Nephron progenitor cell (in vitro differentiated cells): ENCODE measurements at places on chromosomes 3 and 15.

DNA sequence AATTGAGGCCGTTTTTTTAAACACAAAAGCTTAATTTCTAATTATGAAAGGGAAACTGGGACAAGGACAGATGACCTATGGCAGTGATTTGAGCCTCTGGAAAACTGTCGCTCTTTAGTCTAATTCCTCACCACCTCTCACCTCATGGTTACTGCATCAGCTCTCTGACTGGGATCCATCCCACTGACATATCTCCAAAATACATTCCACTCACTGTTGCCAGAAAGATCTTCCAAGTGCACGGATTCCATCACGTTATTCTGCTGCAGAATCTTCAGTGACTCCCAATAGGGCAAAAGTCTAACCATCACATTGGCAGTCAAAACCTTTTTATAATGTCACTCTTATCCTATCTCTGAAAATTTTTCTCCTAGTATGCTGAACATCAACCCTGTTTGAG lies 132.3 kb upstream of the MB21D2 start:
- H3K4me3 ChIP-seq, result no peak overlapping the region
- H3K36me3 ChIP-seq, result no peaks in the 10 kb centered on the region
- H3K27me3 ChIP-seq, result peaks cover 12% of the 10 kb centered on the region
- DNase-seq, result no peak
- H3K27ac ChIP-seq, result no peak overlapping the region

- DNase-seq, result peak; percentile 9
- no peak overlapping the region for H3K27ac ChIP-seq
- H3K4me1 ChIP-seq, result no peaks in the 10 kb centered on the region
- no peak overlapping the region for H3K4me3 ChIP-seq
These were observed 4.4 kb upstream of the CD200R1 start for GRCh38 chr3:112979244-112979832.

DNA sequence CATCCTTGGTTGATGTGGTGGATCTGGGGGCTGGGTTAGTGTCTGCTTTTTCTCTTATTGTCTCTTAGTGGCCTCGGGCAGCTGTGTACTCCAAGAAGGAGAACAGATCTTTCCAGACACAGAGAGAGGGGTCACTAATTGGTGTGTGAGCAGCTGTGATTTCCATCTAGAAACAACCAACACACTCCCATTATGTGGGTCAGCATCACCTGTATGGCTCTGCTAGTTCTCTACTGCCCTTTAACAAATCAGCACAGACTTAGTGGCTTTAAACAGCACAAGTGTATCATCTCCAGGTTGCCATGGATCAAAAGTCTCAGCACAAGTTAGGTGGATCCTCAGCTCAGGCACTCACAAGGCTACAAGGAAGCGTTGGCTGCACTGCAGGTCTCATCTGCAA lies 156.8 kb downstream of the LRTM1 start:
- no peak overlapping the region for H3K27ac ChIP-seq
- H3K36me3 ChIP-seq, result no peaks in the 10 kb centered on the region
- no peaks in the 10 kb centered on the region for H3K4me1 ChIP-seq
- peaks cover 3% of the 10 kb centered on the region for H3K27me3 ChIP-seq
- no peak overlapping the region for H3K4me3 ChIP-seq

- peak overlapping the region; percentile 31 for H3K4me3 ChIP-seq
- H3K36me3 ChIP-seq, result no peaks in the 10 kb centered on the region
- DNase-seq, result no peak
- H3K27ac ChIP-seq, result no peak overlapping the region
These were observed 1.6 kb upstream of the BNC1 start for GRCh38 chr15:83285979-83286553.

GRCh38 chr3:23175341-23176083 lies 27.6 kb upstream of the UBE2E2 start:
- peaks cover 6% of the 10 kb centered on the region for H3K4me1 ChIP-seq
- H3K27me3 ChIP-seq, result no peaks in the 10 kb centered on the region
- H3K36me3 ChIP-seq, result no peaks in the 10 kb centered on the region
- H3K4me3 ChIP-seq, result no peak overlapping the region
- no peak overlapping the region for H3K27ac ChIP-seq
- DNase-seq, result no peak

GRCh38 chr15:77577366-77577950 lies 55.3 kb downstream of the LINGO1 start:
- H3K36me3 ChIP-seq, result no peaks in the 10 kb centered on the region
- DNase-seq, result no peak
- no peaks in the 10 kb centered on the region for H3K27me3 ChIP-seq
- H3K4me3 ChIP-seq, result no peak overlapping the region
- peak overlapping the region; percentile 70 for H3K27ac ChIP-seq

DNA sequence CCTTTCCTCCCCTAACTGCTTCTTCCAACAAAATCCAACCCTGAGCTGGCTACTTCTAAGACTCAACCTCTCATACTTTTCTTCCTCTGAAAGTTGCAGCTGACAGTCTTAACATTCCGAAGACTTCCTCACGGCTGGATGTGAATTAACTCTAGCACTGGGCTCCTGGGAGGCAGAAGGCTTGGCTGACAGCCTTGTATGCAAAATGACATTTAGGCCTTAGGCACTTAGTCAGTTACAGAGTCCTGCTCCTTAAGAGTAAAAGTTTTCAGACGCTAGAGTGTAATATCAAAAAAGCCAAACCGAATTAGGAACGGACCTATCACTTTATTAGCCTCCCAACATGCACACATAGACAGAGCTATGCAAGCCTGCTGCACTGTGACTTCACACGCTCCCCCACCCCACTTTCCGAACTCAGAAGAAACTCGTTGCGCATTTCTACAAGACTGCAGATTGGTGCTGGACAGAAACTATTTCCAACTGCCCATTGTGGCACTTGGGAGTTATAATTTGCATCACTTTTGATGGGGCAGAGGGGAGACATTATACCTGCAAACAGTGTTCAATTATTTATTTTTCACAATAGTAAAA lies 15.5 kb upstream of the ANXA2 start:
- peaks cover 4% of the 10 kb centered on the region for H3K27me3 ChIP-seq
- H3K36me3 ChIP-seq, result no peaks in the 10 kb centered on the region
- no peak for DNase-seq
- H3K4me3 ChIP-seq, result no peak overlapping the region

GRCh38 chr3:133944641-133945380 lies 49.1 kb upstream of the RAB6B start:
- peaks cover 4% of the 10 kb centered on the region for H3K27me3 ChIP-seq
- peak overlapping the region; percentile 84 for H3K27ac ChIP-seq
- no peak for DNase-seq
- H3K4me3 ChIP-seq, result no peak overlapping the region

DNA sequence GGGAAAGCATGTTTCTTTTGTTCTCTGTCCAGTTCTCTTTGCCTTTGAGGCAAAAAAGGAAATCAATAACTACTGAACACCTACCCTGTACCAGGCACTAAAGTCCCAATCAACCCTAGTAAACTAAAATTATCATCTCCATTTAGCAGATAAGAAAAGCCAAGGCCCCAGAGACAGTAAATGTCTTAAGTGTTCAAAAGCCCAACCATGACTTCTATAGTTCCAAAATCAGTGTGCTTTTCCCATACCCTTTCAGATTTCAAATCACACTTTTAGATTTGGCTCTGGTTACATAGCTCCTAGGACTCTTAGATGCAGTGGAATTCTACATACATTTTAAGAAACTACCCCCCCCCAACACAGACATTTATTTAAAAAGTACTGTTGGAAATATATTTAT lies 63.5 kb downstream of the UACA start:
- no peak for DNase-seq
- H3K27ac ChIP-seq, result no peak overlapping the region
- H3K4me1 ChIP-seq, result peaks cover 42% of the 10 kb centered on the region
- H3K36me3 ChIP-seq, result no peaks in the 10 kb centered on the region
- no peaks in the 10 kb centered on the region for H3K27me3 ChIP-seq
- no peak overlapping the region for H3K4me3 ChIP-seq

DNA sequence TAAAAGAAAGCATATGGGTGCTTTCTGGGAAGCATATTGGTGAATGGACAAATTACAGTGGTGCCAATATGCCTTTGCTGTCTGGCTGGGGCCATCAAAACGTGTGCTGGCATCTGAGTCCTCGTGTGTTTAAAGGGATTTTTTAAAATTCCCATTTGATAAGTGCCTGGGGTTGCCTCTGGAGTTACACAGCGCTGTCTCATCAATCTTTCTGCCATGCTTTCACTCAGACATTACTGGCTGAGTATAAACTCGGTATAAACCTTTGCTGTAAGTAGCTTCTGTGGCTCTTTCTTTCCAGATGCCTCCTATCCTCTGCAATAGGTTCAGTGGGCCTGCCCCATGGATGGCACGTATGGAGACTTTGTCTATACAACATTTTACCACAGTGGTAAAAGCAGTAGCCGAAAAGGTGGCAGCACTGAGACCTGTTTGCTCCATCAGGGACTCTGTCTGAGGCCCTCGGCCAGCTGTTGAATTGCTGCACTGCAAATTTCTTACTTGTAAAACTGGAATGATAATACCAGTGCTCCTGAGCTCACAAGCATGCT lies 195.5 kb downstream of the LPP start:
- H3K27ac ChIP-seq, result no peak overlapping the region
- no peaks in the 10 kb centered on the region for H3K36me3 ChIP-seq
- no peak overlapping the region for H3K4me3 ChIP-seq
- no peak for DNase-seq
- H3K4me1 ChIP-seq, result peaks cover 11% of the 10 kb centered on the region
- H3K27me3 ChIP-seq, result no peaks in the 10 kb centered on the region

DNA sequence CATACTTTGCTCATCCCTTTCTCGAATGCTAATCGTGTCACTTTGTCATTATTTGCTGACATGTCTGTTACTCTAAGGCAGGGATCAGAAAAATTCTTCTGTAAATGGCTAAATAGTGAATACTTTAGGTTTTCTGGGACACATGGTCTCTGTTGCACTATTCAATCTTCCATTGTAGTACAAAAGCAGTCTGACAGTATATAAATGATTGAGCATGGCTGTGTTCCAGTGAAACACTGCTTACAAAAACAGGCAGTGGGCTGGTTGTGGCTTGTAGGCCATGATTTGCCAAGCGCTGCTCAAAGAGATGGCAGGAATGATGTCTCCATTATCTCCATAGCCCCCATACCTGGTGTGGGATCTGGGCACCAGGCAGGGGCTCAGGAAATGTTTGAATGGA lies 45.6 kb downstream of the TMEM266 start:
- peaks cover under 1% of the 10 kb centered on the region for H3K36me3 ChIP-seq
- no peak overlapping the region for H3K4me3 ChIP-seq
- peaks cover 10% of the 10 kb centered on the region for H3K4me1 ChIP-seq
- DNase-seq, result no peak
- peaks cover 23% of the 10 kb centered on the region for H3K27me3 ChIP-seq
- H3K27ac ChIP-seq, result no peak overlapping the region
